ENCODE measurements at places on chromosomes 1 and 21. TPM values are rescaled to one million over a fixed set of nuclear protein-coding genes. Genes with fewer than 3 reads are reported as not detected.

- no peak for DNase-seq
Observed at GRCh38 chr1:64516301-64516700, 46.4 kb downstream of the CACHD1 start.

- no peak for DNase-seq
Observed at GRCh38 chr1:70168283-70168682, 37.1 kb downstream of the LRRC40 start.

DNA sequence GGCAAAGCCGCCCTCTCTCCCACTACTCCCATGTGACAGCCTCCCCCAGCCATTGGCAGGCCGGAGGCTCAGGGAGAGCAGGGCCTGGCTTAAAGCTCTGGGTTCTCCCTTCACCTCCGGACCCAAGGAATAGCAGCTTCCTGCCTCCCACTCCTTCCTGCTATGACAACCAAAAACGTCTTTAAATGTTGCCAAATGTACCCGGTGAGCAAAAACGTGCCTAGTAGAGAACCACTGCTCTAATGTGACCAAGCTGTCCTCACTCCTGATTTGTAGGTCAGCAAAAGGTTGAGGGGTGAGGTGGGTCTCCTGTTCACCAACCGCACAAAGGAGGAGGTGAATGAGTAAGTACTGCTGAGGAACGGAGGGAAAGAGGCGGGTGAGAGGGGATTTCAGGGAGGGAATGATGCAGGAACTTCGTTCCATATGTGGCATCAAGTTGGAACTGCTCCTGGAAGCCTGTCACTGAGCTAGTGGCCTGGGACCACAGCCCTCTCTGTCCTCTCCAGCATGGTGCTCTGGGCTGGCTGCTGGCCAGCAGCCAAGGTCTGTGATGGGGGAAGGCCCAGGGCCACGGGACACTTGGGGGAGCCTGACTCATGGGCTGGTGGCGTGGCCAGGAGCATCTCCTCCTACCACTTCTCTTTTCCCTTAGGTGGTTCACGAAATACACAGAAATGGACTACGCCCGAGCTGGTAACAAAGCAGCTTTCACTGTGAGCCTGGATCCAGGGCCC, 5.7 kb downstream of the MRTO4 start:
- DNase-seq = no peak

DNA sequence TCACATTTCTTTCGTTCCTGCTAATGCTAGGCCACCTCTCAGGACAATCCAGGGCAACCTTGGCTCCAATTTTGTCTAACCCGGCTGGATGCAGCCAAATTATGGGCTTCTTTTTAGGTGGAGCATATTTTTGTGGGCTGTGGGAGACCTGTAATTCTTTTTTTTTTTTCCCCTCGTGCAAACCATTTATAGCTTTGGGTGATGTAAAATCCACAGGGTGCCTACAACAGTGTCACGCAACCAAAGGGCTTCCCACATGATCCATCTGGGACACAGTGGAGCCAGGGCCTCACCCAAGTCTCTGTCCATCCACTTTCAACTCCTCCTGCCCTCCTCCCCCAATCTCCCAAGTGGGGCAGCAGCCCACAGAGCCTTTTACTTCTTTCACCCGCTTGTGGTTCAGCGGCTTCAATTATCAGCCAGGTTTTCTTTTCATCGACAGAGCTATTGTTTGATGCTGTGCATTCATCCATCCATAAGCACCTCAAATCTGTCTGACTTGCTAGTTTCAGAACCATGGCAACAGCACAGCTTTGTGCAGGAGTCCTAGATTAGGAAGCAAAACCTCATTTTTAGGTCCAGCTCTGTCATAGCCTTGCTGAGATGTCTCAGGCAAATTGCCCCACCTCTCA, 10.0 kb upstream of the OVAAL start:
- no peak for DNase-seq

- DNase-seq = no peak
Observed at GRCh38 chr1:91752324-91752723, 133.6 kb downstream of the TGFBR3 start.

DNA sequence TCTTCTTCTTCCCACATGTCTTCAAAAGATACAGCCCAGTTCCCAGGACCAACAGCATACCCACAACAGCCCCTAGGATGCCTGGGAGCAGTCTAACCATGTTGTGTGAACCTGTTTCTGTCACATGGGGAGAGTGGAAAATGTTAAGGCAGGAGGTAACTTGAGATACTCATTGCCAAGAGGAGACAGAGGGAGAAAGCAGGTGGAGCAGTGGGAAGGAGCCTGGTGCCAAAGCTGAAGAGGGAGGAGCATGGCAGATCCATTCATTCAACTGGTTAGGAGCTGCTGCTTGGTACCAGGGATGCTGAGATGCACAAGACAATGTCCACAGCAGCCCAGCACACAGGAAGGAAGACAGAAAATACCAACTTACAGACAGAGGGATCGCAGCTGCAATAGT, 149.8 kb upstream of the ETV3 start:
- DNase-seq = no peak

DNA sequence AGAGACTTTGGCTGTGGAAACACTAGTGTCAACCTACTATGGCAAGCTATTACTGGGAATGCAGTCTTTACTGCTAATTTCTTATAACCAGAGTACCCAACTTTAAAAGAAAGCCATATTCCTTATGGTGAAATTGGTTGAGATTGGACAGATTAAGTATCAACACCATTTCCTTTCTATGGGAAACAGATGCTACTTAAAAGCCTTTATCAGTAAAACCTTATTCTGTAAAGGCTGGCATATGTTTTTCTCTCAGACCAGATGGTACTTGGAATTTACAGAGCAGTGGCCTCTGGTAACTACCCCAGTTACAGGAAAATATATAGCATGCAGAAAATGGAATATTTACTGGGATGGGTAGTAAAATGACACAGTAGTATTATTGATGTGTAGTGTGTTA, 18.8 kb downstream of the IFI44 start:
- no peak for DNase-seq

DNA sequence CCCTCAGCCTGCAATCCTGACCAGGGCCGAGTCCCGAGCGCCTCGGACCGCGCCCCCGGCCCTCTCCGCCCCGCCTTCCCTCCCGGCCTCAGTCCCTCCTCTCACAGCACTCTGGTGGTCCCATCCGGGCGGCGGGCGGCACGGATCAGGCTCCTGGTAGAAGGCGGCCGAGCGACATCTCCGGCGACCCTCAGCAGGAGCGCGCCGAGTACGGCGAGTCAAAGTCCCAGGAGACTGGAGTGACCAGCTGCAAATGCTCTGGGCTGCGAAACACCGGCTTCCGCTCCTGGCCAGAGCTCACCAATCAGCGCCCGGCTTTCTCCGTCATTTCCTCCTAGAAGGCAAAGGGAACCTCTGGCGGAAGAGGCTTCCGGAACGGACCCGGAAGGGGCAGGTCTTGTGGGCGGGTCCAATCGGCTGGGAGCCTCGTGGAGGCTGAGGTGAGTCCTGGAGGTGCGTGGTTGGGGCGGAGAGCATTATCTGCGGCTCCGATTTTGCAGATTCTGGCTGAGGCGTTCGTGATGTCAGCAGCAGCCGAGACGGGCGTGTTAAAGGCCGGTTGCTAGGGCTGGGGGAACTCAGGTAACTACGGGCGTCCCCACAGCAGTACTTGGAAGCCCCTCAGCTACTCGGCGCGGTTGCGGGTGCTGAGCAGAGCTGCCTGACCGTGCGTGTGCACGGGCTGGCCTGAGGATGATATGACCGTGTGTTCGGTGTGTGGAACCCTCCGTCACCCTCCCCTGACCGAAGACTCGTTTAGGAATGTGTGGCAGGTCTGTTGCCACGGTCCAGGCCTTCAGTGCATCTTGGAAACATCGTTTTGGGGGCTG, at the start of the genes GDAP2 and WDR3:
Gene GDAP2, minus strand, starts transcription at position 279 of the 830 bp plus-strand sequence. CDS start 9,264 bp downstream, outside the sequence.
Gene WDR3, plus strand, starts transcription at position 397 of the 830 bp plus-strand sequence. CDS start 3,581 bp downstream, outside the sequence.
- DNase-seq = peak; percentile 92

GRCh38 chr21:33813832-33814365, 101.7 kb downstream of the ATP5PO start:
- DNase-seq = no peak

DNA sequence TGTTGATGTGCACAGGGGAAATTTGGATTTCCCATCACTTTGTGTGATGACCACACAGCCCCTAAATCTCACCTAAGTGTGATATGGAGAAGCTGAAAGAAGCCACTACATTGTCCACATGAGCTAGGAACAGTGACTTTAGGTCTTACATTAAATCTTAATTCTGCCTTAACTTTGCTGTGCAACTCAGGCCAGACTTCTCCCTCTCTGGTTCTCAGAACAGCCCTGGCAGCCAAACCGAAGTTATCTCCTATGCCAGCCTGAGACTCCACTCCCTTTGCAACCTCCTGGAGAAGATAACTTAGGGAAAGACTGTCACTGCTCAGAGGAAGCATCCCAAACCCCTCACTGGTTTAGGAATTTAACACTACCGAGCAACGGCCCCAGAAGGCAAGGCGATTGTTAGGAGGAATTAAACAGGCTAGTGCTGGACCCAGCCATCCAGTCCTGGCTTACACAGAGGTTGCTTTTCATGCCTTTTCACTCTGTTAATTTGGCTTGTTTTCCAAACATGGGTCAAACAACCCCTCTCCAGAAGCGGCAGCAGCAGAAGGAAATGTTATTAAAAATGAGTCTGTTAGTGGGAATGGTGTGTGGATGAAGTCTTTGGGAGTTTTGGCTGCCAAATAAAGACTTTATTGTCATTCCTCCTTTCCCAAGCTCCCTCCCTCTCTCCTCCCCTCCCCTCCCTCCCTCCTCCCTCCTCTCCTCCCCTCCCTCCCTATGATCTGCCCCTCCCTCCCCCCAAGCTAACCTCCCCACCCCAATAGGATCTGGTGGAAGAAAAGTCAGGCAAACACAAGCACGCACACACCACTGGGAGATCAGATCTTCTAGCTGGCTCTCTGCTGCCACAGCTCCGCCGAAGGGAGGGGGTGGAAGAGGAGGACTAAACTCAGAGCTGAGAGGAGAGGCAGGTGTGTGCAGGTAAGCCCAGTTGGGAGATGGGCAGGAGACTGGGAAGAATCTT, at the start of gene PRELP:
Gene PRELP, plus strand, starts transcription at position 795 of the 970 bp plus-strand sequence. CDS start 7,379 bp downstream, outside the sequence.
- DNase-seq = no peak

DNA sequence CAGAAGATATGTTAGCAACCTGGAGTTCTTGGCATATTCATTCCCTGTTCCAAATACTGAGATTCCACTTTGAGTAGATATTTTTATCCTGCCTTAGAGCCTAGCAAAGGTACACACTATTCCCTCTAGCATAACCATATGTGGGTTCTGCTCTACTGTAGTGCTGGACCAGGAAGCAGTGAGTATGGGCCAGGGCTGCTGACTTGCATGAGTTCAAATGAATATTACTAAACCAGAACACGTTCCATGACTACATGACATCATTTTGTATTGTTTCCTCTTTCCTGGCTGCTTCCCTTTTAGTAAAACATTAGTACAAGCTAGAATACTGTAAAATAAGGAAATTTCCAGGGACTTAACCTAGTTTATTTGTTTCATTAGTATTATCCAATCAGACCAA, 41.1 kb downstream of the TNFSF18 start:
- DNase-seq = no peak

FAM72C gene
- 6.3 TPM for total RNA-seq

HAO2 gene
- not detected for total RNA-seq

LCE1C gene
- total RNA-seq = not detected

GUCA2A gene
- not detected for total RNA-seq

LIPI gene
- not detected for total RNA-seq

All from H1 (cell line).